Caco-2 (cell line): ENCODE measurements at places on chromosomes 3 and 15. TPM values are rescaled to one million over a fixed set of nuclear protein-coding genes. Genes with fewer than 3 reads are reported as not detected.

GRCh38 chr3:114496874-114497273, 203.0 kb downstream of the TIGIT start:
- DNase-seq, result peak; percentile 73

DNA sequence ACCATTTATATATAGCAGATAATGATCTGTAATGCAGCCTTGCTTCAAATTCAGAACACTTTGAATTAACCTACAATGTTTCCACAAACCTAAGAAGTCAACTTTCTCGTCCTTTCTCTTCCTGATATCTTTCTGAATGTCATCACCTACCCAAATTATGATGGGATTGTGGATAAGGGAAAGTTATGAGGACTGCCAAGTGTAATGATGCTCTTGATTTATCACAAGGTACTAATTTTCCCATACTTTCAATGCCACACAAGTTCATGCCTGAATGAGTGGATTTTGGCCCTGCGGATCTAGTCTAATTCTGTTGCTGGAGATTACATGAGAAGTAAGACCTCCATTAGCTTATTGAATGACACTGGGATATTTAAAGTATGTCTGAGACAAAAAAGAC, 82.6 kb upstream of the NANOGP8 start:
- no peak for DNase-seq

DUOX1 gene
- total RNA-seq, result 0.14 and 0.56 TPM in 2 replicates

DNA sequence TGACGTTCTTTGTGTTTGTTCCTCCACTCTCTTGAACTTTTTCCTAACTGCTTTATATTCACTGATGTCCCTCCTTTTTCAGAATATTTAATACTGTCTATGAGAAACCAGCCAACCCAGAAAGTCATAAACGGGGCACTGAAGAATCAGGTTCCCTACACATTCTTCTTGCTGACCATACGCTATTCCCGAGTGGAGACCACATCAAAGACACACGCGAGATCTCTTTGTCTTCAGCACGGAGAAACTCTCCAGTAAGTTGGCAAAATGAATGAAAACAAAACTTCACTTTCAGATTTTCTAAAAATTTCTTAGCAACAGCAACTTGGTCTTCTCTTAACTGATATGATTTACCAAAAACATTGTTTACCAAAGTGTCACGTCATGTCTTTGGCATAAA, 22.6 kb downstream of the FAM174B start:
- DNase-seq, result no peak

- no peak for DNase-seq
Measured at GRCh38 chr3:101027286-101027685, 34.1 kb upstream of the ABI3BP start.

GRCh38 chr3:150168698-150169097, 198.0 kb upstream of the PFN2 start:
- no peak for DNase-seq

PPP2R3A gene
- 9.5 and 10.2 TPM in 2 replicates for total RNA-seq
